ENCODE measurements at places on chromosomes 1 and 21.

DNA sequence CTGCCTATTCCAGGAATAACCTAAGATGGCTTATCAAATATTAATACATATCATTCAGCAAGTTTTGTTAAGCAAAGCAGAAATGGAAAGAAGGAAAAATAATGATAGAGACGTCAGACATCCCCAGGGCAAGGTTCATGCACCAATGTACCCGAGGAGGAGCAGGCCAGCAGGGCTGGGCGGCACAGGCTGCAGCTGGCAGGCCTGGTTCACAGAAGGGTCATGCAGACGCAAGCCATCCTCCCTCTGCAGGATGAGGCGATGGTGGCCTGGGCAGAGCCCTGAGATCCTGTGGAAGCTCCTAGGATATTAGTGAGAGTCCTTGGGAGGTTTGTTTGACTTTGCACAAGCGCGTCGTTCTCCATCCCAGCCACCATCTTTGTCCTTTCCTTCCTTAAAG, 30.0 kb downstream of the BATF3 start:
- DNase-seq, result no peak

DNA sequence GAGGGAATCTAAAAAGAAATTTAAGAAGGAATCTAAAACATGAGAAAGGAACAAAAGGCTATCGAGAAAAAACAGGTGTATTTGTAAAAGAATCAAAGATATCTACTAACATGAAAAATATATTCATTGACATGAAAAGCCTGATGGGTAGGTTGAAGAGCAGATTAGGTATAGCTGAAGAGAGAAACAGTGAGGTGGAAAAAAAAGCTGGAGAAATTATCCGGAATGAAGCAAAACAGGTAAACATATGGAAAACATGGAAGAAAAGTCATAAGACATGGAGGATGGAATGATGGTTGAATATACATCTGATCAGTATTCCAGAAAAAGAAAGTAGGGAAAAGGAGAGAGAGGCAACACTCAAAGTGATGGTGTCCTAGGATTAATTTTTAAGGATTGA, 9.6 kb downstream of the EVA1C start:
- no peak for DNase-seq

DNA sequence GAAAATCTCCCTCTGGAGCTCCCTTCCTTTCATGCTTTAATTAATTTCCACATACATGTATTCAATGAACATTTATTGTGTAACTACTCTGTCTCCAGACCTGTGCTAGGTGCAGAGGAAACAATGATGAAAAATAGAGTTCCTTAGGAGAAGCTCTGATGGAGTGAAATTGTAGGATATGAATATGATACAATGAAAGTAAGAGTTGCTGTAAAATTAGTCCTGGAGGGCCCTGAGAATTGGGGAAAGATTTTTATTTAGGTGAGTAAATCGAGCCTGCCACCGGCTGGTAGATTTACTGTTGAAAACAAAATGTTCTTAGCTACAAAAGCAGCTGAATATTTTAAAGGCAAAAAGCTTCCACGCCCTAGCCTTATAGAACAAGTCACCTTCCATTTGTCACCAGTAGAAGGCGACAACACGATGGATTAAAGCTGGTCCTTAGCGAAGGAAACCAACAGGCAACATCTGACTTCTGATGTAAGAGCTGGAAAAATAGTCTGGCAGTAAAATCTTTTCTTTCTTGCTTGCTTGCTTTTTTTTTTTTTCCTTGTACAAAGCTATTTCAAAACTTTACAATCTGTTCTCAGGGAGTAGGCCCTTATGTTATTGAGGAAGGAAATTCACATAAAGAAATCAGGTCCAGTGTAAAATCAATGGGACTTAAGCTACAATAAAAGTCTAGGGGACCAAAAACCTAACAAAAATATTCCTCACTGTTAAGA, 82.0 kb upstream of the ROR1 start:
- DNase-seq, result no peak

- DNase-seq, result no peak
These were observed 42.6 kb upstream of the EDN2 start for GRCh38 chr1:41526956-41527561.

GRCh38 chr1:7256526-7256925, 471.3 kb downstream of the CAMTA1 start:
- no peak for DNase-seq

- no peak for DNase-seq
These were observed 30.3 kb upstream of the CEP350 start for GRCh38 chr1:179924268-179924667.

- no peak for DNase-seq
These were observed 218.7 kb upstream of the FGGY start for GRCh38 chr1:59078070-59078800.

GRCh38 chr1:206679738-206680211, 4.9 kb upstream of the MAPKAPK2 start:
- DNase-seq, result no peak

- no peak for DNase-seq
These were observed 8.8 kb downstream of the TRIM62 start for GRCh38 chr1:33173091-33173490.

GRCh38 chr1:112998592-112999235, 42.7 kb upstream of the SLC16A1 start:
- DNase-seq, result no peak

DNA sequence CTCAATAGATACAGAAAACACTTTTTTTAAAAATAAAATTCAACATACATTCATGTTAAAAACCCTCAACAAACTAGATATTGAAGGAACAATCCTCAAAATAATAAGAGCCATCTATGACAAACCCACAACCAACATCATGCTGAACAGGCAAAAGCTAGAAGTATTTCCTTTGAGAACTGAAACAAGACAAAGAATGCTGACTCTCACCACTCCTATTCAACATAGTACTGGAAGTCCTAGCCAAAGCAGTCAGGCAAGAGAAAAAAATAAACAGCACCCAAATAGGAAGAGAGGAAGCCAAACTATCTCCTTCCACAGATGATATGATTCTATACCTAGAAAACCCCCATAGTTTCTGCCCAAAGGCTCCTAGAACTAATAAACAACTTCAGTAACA, 46.2 kb upstream of the IVNS1ABP start:
- DNase-seq, result no peak

GRCh38 chr1:218468711-218469110, 123.6 kb downstream of the TGFB2 start:
- DNase-seq, result no peak

- no peak for DNase-seq
These were observed 18.0 kb upstream of the GRHL3 start for GRCh38 chr1:24300971-24301784.

GRCh38 chr1:184014271-184014670, 23.3 kb downstream of the COLGALT2 start:
- DNase-seq, result no peak

DNA sequence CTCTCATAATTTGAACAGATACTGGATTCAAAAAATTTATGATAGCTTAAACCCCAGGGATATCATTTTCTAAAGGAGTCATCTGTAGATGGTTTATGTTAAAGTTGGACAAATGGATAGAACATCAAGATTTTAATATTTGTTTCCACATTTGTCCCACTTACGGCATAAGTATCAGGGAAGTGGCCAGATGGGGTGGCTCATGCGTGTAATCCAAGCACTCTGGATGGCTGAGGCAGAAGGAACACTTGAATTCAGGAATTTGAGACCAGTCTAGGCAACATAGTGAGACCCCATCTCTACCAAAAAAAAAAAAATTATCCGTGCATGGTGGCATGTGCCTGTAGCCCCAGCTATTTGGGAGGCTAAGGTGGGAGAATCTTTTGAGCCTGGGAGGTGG, 229.1 kb downstream of the GPR52 start:
- DNase-seq, result no peak

GRCh38 chr1:78254517-78254916, 208.8 kb downstream of the GIPC2 start:
- no peak for DNase-seq

GRCh38 chr1:16076865-16077238, 3.4 kb upstream of the FAM131C start:
- no peak for DNase-seq

DNA sequence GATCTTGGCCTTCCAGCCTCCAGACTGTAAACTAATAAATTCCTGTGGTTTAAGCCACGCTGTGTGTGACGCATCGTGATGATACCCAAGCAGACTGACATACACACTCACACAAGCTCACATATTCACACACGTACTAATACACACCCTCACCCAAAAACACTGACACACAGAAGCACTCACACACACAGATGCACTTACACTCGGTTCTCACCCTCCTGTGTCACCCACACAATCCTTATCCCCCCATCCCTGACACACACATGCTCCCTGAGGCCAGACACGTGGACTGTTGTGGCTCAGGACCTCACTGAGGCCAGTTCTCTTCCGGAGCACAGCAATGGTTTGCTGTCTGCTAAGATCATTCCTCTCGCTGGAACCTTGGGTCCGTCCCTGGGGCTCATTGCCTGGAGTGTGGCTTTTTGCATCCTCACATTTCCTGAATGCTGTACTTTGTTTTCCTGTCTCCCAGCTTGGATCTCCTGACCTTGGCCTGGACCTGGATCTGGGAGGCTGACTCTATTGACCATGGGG, 76.9 kb upstream of the LYST start:
- DNase-seq, result no peak

- DNase-seq, result no peak
These were observed 52.5 kb upstream of the KCNA3 start for GRCh38 chr1:110727246-110727645.

GRCh38 chr21:15414057-15414456, 315.7 kb upstream of the USP25 start:
- no peak for DNase-seq

DNA sequence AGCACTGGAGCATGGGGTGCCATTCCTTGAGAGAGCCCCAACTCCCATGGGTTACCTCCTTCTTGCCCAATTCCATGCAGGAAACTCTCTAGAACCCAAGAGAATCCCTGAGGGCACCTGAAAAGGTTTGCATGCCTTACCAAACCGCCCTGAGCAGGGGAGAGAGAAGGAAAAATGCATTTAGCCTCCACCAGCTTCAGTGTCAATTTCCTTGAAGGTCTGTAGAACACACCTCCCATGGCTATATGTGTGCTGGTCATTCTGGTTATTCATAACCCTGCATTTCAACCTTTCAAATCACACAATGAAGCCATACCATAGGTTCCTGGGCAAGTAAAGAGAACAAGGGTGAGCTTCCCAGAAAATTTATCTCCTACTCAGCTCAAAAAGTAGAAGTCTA, 39.6 kb downstream of the HSD3B1 start:
- no peak for DNase-seq

DNA sequence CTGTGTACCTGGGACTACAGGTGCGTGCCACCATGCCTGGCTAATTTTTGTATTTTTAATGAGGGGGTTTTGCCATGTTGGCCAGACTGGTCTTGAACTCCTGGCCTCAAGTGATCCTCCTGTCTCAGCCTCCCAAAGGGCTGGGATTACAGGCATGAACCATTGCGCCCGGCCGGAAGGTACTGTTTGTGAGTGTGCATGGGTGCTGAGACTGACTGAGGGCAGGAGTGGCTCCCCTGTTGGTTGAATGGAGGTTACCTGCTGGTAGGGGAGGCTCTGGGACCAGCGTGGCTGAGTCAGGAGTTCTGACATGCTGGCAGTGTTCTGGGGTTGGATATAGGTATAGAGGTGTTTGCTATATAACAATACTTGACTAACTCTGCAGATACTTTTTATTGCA, 10.4 kb downstream of the PRMT2 start:
- no peak for DNase-seq

DNA sequence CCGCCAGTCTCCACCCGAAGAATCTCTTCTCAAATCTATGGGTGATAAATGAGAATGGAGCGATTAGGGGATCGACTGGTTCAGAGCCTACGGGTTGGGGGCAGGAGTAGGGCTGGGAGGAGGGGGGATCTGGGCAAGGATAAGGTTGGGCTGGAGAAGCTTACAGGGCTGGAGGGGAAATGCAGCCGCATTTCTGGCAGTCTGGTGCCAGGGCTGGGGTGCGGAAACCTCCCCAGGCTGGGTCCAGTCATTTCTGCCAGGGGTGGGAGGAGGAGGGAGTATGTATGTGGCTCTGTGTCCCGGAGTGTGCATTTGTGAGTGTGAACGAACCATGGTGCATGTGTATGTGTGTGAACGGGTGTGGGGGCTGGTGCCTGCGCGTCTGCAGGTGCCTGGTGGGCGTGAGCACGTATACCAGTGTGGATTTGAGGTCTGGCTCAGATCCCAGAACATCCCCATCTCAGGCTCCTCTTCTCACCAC, 10.2 kb downstream of the C1orf216 start:
- DNase-seq, result no peak

GRCh38 chr1:234645474-234645953, 35.5 kb upstream of the IRF2BP2 start:
- DNase-seq, result no peak

GRCh38 chr1:29282924-29283803, 46.8 kb downstream of the PTPRU start:
- no peak for DNase-seq

DNA sequence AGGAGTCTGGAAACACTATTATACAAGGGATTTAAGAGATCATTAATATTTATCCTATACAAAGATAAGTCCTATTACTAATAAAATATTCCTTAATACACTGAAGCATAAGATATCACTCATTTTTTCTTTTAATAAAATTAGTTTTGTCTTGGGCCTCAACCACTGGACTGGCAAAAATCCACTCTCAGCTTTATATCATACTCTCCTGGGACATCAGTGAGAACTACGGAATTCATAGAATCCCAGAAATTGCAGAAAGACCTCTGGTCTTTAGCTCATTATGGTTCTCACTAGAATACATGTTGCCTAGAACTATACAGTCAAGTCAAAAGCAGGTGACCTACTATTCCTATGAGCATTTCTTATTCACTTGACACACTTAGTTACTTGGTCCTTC, 285.0 kb downstream of the LRRC40 start:
- no peak for DNase-seq

DNA sequence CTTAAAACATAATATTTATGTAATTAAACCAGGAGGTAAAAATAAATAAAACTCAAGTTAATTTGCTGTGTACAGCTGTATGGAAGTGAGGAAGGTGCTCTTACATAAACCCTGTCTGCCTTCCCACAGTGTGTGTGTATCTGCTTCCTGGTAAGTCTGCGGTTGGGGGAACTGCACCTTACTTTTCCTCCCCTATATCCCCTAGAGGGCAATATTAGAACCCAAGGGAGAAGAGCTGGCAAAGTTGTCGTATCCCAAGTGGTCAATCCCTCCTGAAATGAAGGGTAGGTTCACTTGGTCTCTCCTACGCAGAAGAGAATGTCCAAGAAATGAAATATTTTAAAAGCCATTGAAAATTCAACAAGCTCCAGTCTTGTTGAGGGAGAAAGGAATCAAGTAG, 17.8 kb upstream of the JAK1 start:
- no peak for DNase-seq

GRCh38 chr1:38088366-38088765, 41.8 kb upstream of the POU3F1 start:
- DNase-seq, result no peak

GRCh38 chr1:211985556-211986264, 49.6 kb downstream of the INTS7 start:
- DNase-seq, result no peak

DNA sequence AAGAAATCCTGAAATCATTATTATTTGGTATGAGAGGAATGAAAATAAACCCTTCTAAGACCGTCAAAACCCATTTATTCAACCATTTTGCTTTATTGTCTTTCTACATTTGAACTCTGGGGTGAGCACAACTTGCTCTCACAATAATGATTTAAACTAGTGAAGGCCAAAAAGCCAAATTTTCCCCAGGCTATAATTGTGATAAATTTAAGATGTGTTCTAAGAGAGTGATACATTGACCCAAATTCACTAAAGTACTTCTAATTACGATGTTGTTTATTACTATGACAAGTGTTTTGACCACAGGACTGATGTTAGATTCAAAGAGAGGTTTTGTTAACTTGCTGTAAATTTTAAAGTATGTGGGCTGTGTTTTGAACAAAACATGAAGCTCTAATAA, 670.9 kb upstream of the NR5A2 start:
- no peak for DNase-seq
